ENCODE measurements at places on chromosomes 12 and 14.

DNA sequence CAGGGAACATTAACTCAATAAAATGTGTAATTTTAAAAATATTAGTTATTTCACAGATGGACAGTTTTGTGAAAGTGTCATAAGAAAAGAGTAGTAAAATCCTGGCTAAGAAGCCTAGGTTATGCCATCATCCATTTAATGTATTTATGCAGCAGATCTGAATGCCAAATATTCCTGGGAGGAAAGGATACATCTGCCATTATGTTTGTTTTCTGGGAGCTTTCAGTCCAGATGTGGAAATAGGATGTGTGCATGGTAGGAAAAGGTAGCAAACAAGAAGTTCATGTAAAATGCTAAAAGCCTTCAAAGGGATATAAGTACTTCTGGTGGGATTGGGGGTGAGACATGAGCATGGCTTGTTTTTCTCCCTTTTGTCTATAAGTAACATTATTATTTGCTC lies 27.0 kb upstream of the CLEC14A start:
- no peak for DNase-seq

- DNase-seq = no peak
These were observed 166.2 kb downstream of the CHST11 start for GRCh38 chr12:104622928-104623327.

- DNase-seq = peak; percentile 16
These were observed 188.7 kb upstream of the PLXNC1 start for GRCh38 chr12:93959657-93960056.

DNA sequence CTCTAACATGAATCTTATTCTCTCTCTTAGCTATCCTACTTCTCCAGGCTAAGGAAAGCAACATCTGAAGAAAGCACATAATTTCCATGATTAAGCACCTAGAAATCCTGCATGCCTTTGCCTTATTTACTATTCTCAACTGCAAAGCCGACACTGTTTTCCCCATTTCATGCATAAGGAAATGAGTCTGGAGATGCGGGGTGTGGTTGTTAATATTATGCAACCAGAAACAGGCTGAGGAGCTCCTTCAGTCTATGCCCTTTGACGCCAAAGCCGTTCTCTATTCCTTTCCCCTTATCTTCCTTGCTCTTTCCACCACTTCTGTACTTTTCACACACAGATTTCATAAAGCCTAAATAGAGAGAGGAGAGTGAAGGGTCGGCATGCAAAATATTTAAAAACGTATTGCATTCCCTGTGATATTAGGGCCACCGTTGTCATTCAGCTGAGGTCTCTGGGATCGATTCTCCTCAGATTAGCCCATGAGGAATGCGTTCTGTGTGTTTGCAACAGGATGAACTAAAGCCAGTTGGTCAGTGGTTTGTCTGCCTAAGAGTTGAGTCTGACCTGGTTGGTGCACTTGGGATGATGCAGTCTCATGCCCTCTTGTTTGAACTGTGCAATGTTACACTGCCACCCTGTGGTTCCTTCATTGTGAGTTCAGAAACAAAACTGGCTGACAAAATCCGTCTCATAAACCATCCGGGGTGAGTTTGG lies 53.1 kb upstream of the PLEKHG7 start:
- peak; percentile 91 for DNase-seq

DNA sequence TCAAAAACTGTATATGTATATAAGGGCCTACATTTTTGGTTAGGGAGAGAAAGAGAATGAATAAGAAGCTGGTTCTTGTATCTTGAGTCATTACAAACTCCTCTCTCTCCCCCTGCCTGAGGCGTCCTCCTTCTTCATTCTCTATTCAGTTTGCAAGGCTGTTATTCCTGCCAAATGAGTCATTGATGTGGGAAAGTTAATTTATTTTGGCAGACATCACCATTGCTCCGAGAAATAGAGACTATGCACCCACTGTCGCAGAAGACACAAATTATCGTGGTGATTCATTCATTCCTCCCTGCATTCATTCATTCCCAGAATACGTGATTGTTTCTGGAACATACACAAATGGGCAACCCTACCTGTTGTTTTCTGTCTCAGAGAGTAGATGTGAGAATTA lies 112.5 kb upstream of the MED13L start:
- peak; percentile 99 for DNase-seq

GRCh38 chr14:61187196-61187905 lies 93.8 kb downstream of the TMEM30B start:
- no peak for DNase-seq

GRCh38 chr12:65609359-65609771 lies 214.9 kb upstream of the HMGA2 start:
- peak; percentile 82 for DNase-seq

GRCh38 chr12:32107359-32108267 lies 966 bp downstream of the BICD1 start:
- DNase-seq = peak; percentile 83

GRCh38 chr14:31388687-31389413 lies 31.5 kb downstream of the HEATR5A start:
- DNase-seq = no peak

DNA sequence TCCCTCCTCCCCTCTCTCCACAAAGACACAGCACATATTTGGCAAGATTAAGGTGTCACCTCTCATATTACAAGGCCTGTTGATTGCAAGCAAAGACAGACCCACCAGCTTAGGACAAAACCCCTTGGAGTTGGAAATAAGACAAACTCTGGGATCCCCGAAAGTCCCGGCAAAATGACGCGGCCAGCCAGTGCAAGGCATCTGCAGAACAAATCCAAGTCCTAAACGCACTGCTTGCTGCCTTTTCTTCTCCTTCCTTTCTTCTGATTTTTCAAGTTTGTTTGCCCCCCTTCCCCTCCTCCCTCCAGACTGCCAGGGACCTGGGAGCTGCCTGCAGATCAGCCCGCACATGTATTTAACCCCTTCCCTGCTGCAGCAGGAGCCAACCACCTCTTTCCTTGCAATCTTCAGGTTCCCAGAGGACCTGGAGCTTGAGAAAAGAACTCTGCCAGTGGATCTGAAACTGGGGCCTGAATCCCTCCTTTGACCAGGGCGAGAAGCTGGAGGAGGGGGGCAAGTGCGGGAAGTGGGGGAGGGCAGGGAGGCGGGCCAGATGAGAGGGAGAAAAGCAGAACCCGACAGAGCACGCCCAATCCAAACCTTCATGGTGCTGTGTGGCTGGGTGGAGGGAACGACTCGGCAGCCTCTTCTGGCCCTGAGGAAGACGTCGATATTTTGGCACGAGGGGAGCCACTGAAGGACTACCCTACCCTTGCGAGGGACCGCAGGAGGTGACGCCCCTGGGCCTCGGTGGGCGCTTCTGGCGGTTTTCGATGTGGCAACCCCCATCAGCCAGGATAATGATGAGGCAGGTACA lies 2.0 kb upstream of the NTF3 start:
- no peak for DNase-seq

DNA sequence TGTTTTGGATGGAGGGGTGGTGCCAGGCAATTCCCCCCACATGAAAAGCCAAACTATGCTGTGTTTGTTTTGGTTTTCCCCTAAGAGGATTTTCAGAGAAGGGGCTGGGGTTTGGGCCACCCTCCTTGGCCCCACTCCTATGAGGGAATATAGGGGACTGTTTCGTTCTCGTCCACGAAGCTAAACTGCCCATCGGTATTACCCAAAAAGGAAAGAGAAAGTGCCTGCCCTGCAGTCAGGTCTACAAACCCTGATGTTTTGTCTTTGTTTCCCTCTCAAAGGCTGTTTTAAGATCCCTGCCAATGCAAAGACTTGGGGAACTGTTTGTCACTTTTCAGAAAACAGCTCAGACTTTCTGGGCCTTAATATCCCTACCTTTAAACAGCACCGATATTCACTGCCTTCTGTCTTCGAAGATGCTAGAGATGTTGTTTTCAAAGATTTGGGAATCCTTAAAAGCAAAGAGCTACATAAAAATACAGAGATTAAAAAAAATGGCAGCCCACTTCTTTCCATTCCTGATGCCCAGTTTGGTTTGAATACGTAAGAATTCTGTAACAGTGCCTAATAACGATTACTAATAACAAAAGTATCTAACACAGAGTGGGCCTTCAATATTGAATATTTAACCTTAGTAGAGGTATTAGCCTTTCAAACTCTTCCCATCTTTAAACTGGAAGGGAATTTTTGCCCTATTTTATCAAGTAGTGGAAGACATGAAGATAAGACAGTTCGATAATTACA lies 518.4 kb downstream of the MED13L start:
- DNase-seq = no peak

DNA sequence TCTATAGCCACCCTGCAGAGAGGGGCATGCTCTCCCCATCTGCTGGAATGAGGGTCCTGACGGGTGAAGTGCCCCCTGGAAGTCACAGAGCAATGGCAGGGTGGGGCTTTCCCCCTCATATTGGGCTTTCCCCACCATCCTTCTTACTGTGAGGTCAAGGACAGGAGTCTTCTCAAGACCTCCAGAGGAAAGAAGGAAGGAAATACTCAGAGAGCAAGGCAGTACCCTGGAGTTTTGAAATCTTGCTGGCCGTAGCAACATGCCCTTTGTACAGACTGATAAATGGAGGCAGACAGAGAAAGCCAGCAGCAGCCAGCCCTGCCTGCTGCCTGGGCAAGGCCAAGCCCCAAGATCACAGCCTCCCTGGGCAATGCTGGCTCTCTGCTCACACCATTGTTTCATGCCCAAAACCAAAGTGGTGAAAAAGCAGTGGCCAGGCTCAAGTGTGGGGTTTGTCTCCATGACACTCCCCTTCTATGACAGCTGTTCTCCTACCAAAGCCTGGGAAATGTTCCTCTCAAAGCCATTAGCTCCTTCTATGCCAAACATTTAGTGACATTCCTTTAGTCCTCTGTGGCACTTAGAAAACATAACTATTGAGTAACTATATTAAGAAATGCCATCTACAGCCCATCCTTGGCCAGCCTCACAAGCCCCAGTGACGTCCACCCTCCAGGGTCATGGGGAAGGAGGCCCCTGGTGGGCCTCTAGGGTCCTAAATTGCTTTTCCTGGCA lies 13.2 kb upstream of the ITPK1 start:
- DNase-seq = no peak

DNA sequence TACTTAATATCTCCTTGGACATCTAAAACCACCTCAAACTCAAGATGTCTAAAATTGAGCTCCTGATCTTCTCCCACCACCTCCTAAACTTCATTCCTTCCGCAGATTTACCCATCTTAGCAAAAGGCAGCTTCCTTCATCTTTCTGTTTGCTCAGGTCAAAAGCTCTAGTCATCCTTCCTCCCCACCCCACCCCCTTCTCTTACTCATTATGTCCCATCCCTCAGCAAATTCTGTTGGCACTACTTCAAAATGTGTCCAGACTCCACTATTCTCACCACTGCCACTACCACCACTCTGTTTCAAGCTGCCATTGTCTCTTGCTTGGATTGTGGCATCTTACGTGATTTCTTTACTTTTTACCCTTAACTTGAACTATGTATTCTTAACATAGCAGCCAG lies 59.2 kb upstream of the ZDHHC17 start:
- peak; percentile 38 for DNase-seq

DNA sequence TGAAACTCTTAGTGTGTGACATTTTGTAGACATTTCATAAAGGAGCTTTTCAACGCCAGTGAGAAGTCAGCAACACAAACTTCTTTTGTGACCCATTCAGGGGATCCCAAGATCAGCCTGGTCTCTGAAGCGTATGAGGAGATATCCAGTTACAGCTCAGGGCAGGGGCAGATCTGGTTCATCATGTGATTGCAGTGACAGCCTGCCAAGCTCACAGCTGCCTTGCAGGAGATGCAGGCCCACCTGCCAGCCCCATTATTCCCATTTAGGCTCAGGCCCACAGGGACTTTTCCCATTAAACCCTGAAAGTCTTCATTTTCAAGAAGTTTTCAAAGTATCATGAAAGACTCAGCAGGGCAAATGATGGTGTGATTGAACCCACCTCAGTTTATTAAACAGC lies 38.3 kb downstream of the SRGAP1 start:
- DNase-seq = no peak

Measured in epithelial cell of esophagus (primary cell).